Ovary (tissue), 10 donors: ENCODE measurements at places on chromosomes 4 and X. TPM values are rescaled to one million over a fixed set of nuclear protein-coding genes. Genes with fewer than 3 reads are reported as not detected.
A peak's percentile ranks its signal among the peaks of the same experiment; 100 is the strongest.

DNA sequence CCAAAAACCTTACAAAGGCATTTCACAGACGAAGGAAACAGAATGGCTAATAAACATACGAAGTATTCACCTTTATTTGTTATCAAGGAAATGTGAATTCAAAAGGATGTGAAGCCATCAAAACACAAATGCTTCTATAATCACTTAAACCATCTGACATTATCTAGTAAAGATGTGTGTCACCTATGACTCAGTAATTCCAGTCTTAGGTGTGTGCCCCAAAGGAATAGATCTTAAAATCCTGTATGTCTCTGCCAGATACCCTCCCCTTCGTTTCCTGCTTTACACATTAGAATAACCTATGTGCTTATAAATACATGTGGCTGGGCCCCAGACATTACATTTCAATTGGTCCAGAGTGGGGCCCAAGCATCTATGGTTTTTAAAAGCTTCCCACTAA, 41.8 kb upstream of the CEP135 start:
- H3K4me3 ChIP-seq, result no peak overlapping the region
- DNase-seq, result no peak
- H3K27me3 ChIP-seq, result no peaks in the 10 kb centered on the region
- H3K36me3 ChIP-seq, result no peaks in the 10 kb centered on the region

GRCh38 chrX:9995855-9996339, 28.7 kb downstream of the CLDN34 start:
- no peak overlapping the region for H3K27ac ChIP-seq
- DNase-seq, result peak; percentile 88
- H3K27me3 ChIP-seq, result no peaks in the 10 kb centered on the region

DNA sequence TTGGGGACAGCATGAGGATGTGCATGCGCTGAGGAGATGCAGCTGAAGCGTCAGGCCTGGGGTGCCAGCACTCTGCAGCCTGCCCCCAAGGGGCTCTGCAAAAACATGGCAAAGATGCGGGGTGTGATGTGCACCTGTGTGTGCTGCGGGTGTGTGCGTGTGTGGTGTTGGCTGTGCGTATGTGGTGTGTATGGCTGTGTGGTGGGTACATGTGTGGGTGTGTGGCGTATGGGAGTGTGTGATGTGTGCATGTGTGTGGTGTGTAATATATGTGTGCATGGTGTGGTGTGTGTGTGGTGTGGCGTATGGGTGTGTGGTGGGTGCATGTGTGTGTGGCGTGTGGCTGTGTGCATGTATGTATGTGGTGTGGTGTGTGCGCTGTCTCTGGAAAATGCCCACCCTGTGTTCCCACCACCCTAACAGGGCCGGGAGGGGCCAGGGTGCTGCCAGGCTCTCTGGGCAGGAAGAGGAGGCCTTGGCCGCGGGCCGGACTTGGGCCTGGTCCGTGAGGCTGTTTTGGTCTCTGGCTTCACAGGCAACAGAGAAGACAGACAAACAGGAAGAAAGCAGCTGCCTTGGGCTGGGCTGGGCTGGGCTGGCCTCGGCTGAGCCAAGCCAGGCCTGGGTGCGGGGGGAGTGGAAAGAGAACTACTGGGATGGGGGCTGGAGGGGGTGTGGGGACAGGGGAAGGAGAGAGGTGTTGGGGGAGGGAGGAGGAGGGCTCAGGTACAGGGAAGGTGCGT, 1.1 kb upstream of the AVPR2 start:
- H3K4me3 ChIP-seq, result no peak overlapping the region
- no peaks in the 10 kb centered on the region for H3K4me1 ChIP-seq
- H3K36me3 ChIP-seq, result no peaks in the 10 kb centered on the region

GRCh38 chr4:38164346-38164745, 204.1 kb downstream of the PTTG2 start:
- H3K27ac ChIP-seq, result no peak overlapping the region
- no peaks in the 10 kb centered on the region for H3K27me3 ChIP-seq
- DNase-seq, result no peak
- H3K4me1 ChIP-seq, result peaks cover 3% of the 10 kb centered on the region
- H3K36me3 ChIP-seq, result no peaks in the 10 kb centered on the region

- no peak for DNase-seq
- no peak overlapping the region for H3K27ac ChIP-seq
- no peaks in the 10 kb centered on the region for H3K27me3 ChIP-seq
- no peaks in the 10 kb centered on the region for H3K4me1 ChIP-seq
- H3K4me3 ChIP-seq, result no peak overlapping the region
These were observed 801.3 kb downstream of the PCDH18 start for GRCh38 chr4:136731025-136731424.

- H3K4me3 ChIP-seq, result no peak overlapping the region
- H3K36me3 ChIP-seq, result no peaks in the 10 kb centered on the region
- H3K27me3 ChIP-seq, result no peaks in the 10 kb centered on the region
- no peak overlapping the region for H3K27ac ChIP-seq
- no peak for DNase-seq
- no peaks in the 10 kb centered on the region for H3K4me1 ChIP-seq
These were observed 442.9 kb upstream of the BOD1L1 start for GRCh38 chr4:14070289-14070880.

GRCh38 chr4:109014593-109015412, 251.9 kb upstream of the ETNPPL start:
- no peaks in the 10 kb centered on the region for H3K36me3 ChIP-seq
- no peak overlapping the region for H3K4me3 ChIP-seq
- no peak overlapping the region for H3K27ac ChIP-seq
- H3K27me3 ChIP-seq, result no peaks in the 10 kb centered on the region
- peaks cover 1% of the 10 kb centered on the region for H3K4me1 ChIP-seq
- DNase-seq, result no peak

- no peaks in the 10 kb centered on the region for H3K27me3 ChIP-seq
- H3K36me3 ChIP-seq, result no peaks in the 10 kb centered on the region
- H3K4me1 ChIP-seq, result no peaks in the 10 kb centered on the region
- no peak overlapping the region for H3K4me3 ChIP-seq
These were observed 11.6 kb downstream of the PAGE4 start for GRCh38 chrX:49840679-49841078.

DNA sequence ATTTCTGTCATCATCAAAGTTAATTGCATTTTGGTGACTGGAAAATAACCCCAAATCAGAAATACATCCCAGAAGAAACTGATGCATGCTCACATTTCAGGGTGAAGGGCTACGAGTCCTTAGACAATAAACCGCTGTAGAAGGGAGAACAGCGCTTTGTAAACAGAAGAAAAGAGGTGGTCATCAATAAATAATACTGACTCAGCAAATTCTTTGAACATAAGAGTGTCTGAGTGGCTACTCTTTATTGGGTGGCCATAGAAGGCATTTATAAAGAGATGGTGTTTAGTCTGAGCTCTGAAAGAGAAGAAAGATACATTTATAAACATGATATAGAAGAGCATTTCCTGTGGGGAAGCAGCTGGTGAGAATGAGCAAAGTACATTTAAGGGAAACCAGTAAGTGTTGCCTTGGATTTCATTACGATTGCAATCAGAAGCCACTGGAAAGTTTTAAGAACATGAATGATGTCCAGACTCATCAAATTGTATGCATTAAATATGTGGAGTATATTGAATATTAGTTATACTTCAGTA, 246.9 kb upstream of the GIMD1 start:
- no peak overlapping the region for H3K4me3 ChIP-seq
- no peaks in the 10 kb centered on the region for H3K36me3 ChIP-seq
- no peaks in the 10 kb centered on the region for H3K27me3 ChIP-seq

GRCh38 chrX:17828171-17828570, 32.9 kb downstream of the RAI2 start:
- no peaks in the 10 kb centered on the region for H3K27me3 ChIP-seq
- no peak for DNase-seq
- H3K4me3 ChIP-seq, result no peak overlapping the region
- no peaks in the 10 kb centered on the region for H3K36me3 ChIP-seq
- peaks cover 6% of the 10 kb centered on the region for H3K4me1 ChIP-seq

DNA sequence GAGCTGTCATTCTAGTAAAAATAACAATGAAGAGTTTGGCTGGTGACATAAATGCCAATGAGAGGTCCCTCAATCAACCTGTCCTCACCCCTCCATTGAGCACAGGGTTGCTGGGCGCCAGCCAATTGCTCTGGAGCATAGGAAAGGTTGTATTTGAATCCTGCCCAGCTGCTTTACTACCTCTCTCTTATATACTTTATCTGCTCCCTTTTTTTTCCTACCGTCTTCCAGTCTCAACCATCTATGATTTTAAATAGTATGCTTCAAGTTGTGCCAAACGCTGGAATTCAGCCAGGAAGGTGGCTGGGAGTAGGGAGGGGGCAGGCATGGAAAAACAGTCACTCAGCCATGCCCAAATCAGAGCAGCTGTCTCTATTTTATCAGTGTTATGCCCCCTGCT, 153.8 kb downstream of the NR3C2 start:
- H3K27me3 ChIP-seq, result no peaks in the 10 kb centered on the region
- no peak overlapping the region for H3K4me3 ChIP-seq
- H3K36me3 ChIP-seq, result no peaks in the 10 kb centered on the region
- DNase-seq, result no peak
- H3K4me1 ChIP-seq, result peaks cover 7% of the 10 kb centered on the region

GRCh38 chr4:101973361-101973760, 182.8 kb downstream of the BANK1 start:
- no peaks in the 10 kb centered on the region for H3K36me3 ChIP-seq
- no peaks in the 10 kb centered on the region for H3K27me3 ChIP-seq
- no peak overlapping the region for H3K4me3 ChIP-seq
- no peaks in the 10 kb centered on the region for H3K4me1 ChIP-seq
- no peak for DNase-seq

GRCh38 chrX:115560978-115561604, at the start of gene PLS3:
Gene PLS3 (plus strand): TSS chrX:115561174. CDS start chrX:115610251, 49,077 bp downstream.
- H3K27me3 ChIP-seq, result no peaks in the 10 kb centered on the region
- H3K4me1 ChIP-seq, result no peaks in the 10 kb centered on the region
- peak; percentile 89 for DNase-seq
- H3K4me3 ChIP-seq, result peak within 1 kb of the TSS; percentile 53

GRCh38 chr4:81405900-81406401, 65.8 kb downstream of the RASGEF1B start:
- H3K27me3 ChIP-seq, result no peaks in the 10 kb centered on the region
- no peak overlapping the region for H3K4me3 ChIP-seq
- H3K27ac ChIP-seq, result no peak overlapping the region
- H3K4me1 ChIP-seq, result no peaks in the 10 kb centered on the region

GRCh38 chrX:37993837-37994619, 12.3 kb upstream of the SYTL5 start:
- H3K4me3 ChIP-seq, result no peak overlapping the region
- H3K36me3 ChIP-seq, result no peaks in the 10 kb centered on the region
- no peaks in the 10 kb centered on the region for H3K4me1 ChIP-seq
- no peak overlapping the region for H3K27ac ChIP-seq
- H3K27me3 ChIP-seq, result no peaks in the 10 kb centered on the region

Gene EFNB1
- total RNA-seq, result 27.8 TPM

Gene TMPRSS11A
- total RNA-seq, result not detected

Gene SSX1
- total RNA-seq, result not detected

Gene FHIP1A
- 14.2 TPM for total RNA-seq

Gene PIM2
- total RNA-seq, result 8.4 TPM

Gene DMRTC1
- total RNA-seq, result 1.8 TPM

Gene STPG2
- total RNA-seq, result 1.3 TPM

Gene FAAH2
- total RNA-seq, result 1.7 TPM

Gene AMBN
- total RNA-seq, result not detected

Gene F8A3
- not detected for total RNA-seq
